ENCODE measurements at places on chromosomes 11 and 22.
A peak's percentile ranks its signal among the peaks of the same experiment; 100 is the strongest.

DNA sequence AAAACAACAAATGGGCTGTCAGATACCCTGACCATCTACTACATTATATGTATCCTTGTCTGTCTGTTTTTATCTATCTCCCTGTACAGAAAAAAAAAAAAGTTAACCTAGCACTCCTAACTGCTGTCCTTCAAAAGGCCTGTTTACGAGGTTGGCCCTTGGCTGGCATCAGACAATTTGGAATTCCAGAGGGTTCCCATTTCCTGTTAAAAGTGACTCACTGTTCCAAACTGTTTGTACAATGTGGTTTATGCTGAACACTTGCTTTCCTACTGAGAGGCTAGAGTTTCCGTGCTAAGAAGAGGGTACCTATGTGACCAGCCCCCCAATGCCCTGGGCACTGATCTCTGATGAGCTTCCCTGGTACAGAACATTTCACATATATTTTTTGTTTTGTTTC is 65.9 kb upstream of the HMGXB4 start:
- DNase-seq: no peak

DNA sequence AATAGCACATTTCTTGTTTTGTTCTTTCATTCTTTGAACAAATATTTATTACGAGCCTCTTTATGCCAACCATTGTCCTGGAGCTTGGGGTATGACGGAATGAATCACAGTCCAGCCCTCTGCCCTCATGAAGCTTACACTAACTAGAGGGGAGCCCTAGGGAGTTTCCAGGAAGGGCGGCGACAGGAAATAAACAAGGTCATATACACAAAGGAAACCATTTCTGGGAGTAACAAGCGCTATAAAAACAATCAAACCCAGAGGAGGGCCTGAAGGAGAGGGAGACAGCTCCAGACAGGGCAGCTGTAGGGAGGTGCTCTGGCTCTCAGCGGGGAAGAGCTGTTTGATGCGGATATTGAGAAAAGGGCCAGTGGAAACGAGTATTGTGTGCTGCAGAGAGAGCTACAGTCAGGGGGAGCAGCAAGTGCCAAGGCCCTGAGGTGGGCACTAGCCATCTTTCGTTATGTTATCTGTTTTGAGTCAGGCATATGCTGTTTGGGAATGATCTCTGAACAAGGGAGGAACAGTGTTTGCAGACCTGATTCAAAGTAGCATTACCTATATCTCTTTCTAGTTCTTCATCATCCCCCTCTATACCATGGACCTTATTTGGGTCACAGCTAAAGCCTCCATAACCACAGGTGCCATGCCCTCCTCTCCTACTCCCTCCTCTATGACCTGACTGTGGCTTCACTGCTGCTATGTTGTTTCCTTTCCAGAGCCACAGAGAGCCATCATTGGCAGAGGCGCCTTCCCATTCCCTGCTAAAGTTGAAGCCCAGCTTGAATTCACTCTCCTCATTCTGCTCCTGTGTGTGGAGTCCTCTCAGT is 15.3 kb upstream of the ZBTB16 start:
- DNase-seq: no peak

DNA sequence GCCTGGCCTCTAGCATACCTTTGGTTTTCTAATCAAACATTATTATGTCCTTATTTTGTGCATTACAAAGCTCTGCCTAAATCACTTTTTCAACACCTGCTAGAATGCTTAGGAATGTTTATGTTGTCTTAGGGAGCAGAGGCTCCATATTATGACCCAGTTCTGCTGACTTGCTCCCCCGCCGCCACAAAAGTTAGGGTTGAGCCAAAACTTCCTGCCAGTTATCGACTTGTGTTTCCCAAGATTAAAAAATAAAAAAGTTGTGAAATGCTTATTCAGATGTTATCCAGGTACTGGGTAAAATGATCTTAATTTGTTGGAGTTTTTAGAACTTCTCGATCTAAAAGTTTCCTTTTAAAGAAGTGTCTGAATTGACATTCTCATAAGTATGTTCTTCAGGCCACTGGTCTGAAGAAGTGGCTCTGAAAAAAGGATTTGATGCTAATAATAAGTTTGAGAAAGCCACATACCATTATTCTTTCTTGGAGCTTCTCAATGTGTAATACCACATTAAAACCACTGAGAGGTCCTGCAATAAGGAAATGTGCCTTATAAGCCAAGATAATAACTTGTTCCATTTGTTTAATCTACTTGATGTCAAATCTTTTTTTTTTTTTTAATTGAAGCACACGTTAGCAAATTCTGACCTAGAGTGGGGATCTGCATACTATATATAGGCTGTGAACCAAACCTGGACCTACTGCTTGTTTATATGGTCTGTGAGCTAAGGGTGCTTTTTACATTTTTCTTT is 2.2 kb downstream of the RNF185 start:
- no peak for DNase-seq

DNA sequence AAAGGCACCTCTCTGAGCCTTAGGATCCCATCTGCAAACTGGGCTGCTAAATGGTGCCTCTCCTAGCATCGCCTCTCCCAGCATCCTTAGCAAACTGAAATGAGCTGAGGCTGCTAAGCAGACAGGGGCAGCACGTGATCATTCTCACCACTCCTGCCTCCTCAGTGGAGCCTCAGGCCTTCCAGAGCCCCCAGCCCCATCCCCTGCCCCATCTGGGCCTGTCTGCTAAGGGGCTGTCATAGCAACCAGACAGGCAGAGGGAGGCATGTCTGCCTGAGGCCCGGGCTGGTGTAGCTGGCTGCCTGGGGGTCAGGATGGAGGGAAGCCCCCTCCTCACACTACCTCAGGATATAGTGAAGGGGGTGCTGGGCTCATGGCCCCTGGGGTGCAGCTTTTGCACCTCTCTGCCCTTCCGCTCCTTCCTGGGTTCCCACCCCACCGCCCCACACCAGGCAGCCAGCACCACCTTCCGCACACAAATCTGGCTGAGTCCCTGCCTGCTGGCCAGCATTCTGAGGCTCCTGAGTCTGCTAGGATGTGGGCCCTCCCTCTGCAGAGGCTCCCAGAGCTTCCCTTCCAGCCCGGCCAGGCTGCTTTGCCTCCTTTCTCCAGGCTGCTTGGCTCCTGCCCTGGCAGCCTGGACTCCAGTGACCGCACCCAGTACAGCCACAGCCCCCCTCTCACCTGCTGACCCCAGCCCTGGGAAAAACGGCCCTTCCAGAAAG is 47.5 kb upstream of the TTLL12 start:
- peak; percentile 61 for DNase-seq

GRCh38 chr11:377174-377865 is 8.0 kb downstream of the B4GALNT4 start:
- DNase-seq: no peak

DNA sequence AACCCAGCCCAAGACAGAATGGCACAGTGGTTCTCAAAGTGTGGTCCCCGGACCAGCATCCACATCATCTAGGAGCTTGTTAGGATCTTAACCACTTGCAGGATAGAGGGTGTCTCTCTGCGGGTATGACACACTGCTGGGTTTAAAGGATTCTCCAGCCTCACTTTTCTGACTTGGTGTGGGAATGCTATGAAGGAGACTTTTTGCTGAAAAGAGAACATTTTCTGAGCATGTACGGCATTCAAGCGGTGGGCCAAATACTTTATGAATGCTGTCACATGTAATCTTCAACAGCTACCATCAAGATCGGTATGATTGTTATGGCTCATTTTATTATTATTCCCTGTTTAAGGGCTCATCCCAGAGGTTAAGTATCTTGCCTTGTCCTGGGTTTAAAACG is 1.8 kb upstream of the CD82 start:
- DNase-seq: no peak

- no peak for DNase-seq
These were observed 42.5 kb upstream of the DLAT start for GRCh38 chr11:111982541-111983186.

- peak; percentile 67 for DNase-seq
These were observed 36.3 kb upstream of the POLA2 start for GRCh38 chr11:65225279-65226102.

DNA sequence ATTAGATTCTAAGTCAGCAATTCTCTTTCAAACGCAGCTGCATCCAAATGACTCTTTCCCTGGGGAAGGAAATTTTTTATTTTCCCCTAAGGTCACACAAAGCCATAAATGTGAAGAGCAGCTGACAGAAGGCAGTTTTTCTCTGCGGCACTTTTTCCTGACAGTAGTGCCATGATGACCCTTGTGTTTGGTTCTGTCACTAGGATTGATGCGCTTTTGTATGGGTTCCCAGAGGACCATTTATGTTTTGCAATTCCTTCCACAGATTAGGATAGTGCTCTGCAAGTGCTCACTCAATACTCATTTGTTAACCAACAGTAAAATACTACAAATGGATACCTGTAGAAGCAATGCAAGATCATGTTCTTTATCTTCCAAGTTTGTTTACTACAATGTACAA is 359.6 kb upstream of the CTSC start:
- DNase-seq: no peak

DNA sequence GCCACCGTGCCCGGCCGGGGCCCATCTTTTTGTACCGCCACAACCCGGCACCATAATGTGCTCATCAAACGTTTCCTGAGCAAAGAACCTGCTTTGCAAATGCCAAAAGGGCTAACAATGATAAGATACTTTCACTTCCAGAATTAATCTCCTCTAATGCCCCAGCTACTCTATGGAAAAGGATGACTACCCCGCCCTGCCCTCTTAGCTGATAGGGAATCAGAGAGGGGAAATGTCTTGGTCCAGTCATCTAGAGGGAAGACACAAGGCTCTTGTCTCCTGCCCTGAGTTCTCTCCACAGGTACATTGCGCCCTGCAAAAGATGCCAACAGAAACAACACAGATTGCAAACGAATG is 586 bp downstream of the TTLL1 start:
- no peak for DNase-seq

GRCh38 chr22:33544707-33545106 is 375.6 kb downstream of the LARGE1 start:
- no peak for DNase-seq

DNA sequence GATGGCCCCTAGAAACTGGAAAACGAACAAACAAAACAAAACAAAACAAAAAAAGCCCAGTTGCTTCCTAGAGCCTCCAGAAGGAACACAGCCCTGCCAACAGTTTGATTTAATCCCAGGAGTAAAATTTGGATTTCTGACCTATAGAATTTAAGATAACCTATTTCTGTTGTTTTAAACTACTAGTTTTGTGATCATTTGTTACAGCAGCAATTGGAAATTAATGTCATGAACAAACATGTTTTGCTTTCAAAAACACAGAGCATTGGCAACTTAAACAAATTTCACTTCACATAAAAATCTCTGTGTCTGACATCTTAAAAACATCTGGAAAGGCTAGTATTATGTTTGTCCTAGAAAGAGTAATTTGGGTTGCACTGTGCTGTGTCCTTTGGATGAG is 437.3 kb downstream of the METTL15 start:
- no peak for DNase-seq

GRCh38 chr22:17795661-17796548 is 21.6 kb upstream of the BID start:
- no peak for DNase-seq

DNA sequence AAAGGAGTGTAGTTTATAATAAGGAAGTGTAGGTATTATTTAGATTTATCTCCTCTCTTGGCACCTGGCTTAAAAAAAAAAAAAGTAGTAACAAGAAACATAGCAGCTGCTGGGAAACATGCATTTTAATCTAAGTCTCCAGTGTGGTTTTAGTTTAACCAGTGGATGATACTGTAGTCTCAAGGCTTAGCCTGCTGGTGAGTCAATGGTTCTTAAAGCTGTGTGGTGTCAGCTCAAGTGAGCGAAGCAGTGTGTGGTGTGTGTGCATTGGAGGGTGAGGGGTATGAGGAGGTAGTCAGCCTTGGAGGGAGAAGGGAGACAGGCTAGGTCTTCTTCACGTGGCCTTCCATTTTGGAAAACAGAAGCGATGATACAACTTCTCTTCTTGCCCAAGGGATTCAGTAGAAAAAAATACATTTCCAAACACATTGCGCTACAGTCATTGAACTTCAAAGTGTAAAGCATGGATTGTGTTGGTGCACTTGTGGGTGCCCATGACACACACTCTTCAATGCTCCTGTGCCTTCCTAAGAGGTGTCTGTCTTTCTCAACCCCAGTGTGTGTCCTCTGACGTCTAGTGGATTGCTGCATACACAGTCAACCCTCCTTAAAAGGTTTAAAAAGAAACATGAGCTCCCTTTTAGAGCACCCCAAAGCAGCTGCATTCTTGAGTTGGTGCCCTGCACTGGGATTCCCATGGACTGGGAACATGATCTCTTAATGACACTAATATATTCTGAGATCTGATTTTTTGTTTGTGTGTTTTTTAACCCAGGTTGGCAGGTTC is 40.1 kb downstream of the ZBTB16 start:
- no peak for DNase-seq

DNA sequence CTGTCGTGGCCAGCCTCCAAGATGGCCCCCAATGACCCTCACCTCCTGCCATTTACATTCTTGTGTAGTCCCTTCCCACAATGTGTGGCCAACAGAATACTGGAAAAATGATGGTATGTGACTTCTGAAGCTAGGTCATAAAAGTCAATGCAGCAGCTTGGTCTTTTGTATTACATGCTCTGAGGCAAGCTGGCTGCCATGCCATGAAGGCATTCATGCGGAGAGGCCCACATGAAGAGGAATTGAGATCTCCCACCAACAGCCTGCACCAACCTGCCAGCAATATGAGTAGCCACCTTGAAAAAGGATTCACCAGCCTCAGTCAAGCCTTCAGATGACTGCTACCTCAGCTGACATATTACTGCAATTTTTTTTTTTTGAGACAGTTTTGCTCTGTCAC is 4.6 kb downstream of the MRTFA start:
- DNase-seq: no peak

- DNase-seq: peak; percentile 62
These were observed 78.4 kb upstream of the WNT7B start for GRCh38 chr22:46055181-46055875.

DNA sequence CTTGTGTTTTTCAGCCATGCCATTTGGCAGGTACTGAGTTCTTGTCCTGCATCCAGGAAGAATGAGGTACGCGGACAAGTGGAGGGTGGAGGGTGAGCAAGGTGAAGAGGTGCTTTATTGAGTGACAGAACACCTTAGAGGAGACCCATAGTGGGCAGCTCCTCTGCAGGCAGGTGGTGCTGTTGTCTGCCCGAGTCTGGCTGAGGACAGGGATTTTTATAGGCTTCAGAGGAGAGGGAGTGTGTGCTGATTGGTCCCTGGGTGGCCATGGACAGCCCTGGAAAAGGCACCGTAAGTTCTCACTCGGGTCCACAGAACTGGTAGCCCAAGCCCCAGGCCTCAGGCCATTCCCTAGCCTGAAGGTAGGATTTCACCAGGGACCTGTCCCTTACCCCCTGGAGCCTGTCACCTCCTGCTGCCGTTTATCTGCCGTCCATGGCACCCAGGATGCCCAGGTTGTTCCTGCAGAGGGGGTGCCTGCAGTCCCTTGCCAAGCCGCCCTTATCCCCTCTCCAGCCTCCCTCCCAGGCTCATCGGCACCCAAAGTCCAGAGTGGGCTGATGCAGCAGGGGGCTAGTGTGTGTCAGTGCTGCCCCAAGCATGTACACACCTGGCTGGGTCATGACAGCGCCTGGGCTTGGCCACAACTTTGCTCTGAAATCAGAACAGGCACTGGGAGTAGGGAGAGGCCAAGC is 213.6 kb downstream of the LRRC4C start:
- peak; percentile 10 for DNase-seq

GRCh38 chr22:17787241-17787640 is 13.0 kb upstream of the BID start:
- no peak for DNase-seq

- no peak for DNase-seq
These were observed 89.0 kb downstream of the CCDC73 start for GRCh38 chr11:32705309-32706033.

- no peak for DNase-seq
These were observed 79.1 kb downstream of the RDX start for GRCh38 chr11:110217223-110217877.
